MCF 10A (cell line): ENCODE measurements at places on chromosomes 2 and 18. TPM values are rescaled to one million over a fixed set of nuclear protein-coding genes. Genes with fewer than 3 reads are reported as not detected.

- peak; percentile 13 for DNase-seq
These were observed 7.1 kb downstream of the ACVR1 start for GRCh38 chr2:157868993-157869392.

DNA sequence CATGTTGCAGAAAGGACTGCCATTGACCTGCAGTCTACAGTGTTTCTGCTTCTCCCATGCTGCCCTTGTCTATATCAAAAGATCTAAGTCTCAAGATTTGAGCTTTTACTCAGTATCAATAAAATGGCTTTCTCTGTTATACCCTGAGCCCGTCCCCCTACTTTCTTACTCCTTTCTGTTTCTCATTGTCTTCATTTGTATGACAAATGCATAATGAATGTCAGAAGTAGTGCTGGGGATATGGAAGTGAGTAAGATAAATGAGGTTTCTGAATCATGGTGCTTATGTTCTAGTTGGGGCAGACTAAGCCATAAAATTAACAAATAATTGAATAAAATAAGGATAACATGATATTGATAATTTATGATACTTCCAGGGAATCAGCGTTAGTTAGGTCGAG is 128.6 kb downstream of the PARD3B start:
- DNase-seq = no peak

DNA sequence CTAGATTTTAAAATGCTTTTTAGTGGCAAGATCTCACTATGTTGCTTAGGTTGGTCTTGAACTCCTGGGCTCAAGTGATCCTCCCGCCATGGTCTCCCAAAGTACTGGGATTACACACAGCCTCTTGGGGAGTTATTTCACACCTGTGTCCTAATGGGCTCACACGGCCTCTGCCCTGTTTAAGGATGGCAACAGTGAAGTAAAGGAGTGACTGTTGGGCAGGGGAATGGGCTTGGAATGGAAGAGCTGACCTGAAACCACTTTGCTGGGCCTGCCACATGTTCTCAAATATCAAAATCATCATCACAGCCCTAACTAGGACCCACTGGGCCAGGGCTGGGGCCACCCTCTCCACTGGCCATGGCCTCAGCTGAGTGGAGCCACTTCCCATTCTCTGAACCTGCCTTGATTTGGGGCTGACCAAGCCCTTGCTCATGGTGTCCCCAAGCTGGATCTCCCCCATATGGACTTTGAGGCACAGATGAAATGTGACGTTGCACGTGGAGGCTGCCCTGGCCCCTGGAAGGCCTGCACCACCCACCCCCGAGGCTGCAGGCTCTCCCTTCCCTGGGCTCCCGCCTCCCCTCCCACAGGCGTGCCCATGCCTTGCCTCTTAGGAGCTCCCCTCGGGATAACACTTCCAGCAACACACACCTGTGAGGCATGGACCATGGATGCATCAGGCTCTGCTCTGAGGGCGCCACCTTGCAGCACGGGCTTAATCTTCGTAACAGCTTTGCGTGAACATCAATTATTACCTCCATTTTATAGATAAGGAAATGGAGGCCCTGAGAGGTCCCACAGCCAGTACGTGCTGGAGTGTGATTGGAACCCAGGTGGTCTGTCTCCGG is 71.8 kb upstream of the SMAD7 start:
- no peak for DNase-seq

The DUSP19 gene
- total RNA-seq = 0.84 and 1.0 TPM in 2 replicates

The SKA1 gene
- 7.8 and 18.7 TPM in 2 replicates for total RNA-seq

The DNAH6 gene
- 0.14 and 0.76 TPM in 2 replicates for total RNA-seq

- DNase-seq = no peak
These were observed 137.4 kb downstream of the INSIG2 start for GRCh38 chr2:118225666-118226065.

The ACVR1 gene
- 26.4 and 41.4 TPM in 2 replicates for total RNA-seq

- no peak for DNase-seq
These were observed 91.5 kb upstream of the ZNF236 start for GRCh38 chr18:76730901-76731300.

DNA sequence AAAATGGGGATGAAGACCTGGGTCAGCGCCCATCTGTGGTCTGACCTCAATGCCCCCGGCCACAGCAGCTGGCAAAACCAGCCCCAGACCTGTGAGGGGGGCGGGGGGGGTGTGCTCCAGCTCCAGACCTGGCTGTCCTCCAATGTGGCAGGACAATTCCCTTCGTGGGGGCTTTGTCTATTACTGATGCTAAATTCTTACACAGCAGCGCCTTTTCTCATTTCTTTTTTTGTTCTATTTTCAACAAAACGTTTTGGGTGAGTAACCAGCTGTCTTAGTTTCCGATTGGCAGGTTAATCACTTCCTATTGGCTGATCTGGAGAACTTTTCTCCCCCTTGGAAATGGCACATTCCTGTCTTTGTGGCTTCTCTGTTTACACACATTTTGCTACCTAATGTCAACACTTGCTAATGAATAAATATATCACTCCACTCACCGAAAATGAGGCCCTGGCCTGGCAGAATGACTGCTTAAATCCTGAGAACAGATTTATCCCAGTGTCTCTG is 4.4 kb downstream of the SMAD7 start:
- DNase-seq = peak; percentile 39

The REG1B gene
- not detected in 2 replicates for total RNA-seq

DNA sequence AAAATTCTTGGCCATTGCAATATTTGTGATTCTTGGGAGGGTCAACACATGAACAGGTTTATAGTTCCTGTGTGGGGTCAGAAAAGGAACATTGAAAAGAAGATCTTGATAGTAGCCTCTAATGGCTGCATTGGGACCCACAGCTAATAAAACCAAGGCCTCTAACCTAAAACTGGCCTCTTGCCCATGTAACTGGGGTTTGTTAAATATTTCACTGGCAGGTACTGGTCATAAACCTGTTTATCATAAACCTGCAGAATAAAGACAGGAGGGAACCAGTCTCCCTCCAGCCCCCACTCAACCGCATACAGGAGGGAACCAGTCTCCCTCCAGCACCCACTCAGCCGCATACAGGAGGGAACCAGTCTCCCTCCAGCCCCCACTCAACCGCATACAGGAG is 125.3 kb downstream of the PXDN start:
- DNase-seq = no peak

DNA sequence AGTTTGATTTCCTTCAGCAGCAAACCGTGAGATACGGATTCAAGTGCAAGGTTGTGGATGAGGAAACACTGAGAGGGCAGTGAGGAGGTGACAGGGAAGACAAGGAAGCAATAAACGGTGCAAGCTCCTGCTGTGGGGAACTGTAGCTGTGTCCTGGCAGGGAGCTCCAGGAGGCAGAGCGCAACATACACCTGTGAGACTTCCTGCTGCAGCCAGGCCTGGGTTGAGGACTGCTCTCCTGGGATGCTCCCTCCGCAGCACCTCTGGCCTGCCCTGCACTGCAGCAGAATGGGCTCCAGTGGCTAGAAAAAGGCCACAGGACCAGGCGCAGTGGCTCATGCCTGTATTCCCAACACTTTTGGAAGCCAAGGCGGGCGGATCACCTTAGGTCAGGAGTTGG is 85.5 kb downstream of the MRO start:
- no peak for DNase-seq

DNA sequence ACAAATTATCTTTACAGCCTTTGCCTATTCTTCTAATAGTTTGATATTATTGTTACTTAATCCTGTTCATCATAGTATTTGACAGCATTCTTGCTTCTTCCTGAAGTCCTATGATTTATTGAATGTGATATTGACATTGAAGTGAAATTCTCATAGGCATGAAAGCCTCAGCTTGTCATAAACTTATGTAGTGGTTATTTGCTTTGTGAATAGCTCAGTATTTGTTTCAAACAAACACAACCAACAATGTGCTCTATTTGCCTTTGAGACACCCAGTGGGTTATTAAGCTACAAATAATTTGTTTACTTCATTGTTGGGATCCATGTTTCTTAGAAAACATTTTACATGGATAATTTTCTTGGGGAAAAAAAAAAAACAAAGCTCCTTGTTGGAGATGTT is 57.2 kb downstream of the TTC39C start:
- DNase-seq = no peak

The PRR30 gene
- total RNA-seq = not detected in 2 replicates

The ASIC4 gene
- 0.17 TPM in 1 of 2 replicates, not detected in the other for total RNA-seq

GRCh38 chr2:133200684-133201421 is 367.4 kb downstream of the NCKAP5 start:
- peak; percentile 61 for DNase-seq

GRCh38 chr2:181858600-181858999 is 32.9 kb upstream of the ITPRID2 start:
- DNase-seq = no peak

DNA sequence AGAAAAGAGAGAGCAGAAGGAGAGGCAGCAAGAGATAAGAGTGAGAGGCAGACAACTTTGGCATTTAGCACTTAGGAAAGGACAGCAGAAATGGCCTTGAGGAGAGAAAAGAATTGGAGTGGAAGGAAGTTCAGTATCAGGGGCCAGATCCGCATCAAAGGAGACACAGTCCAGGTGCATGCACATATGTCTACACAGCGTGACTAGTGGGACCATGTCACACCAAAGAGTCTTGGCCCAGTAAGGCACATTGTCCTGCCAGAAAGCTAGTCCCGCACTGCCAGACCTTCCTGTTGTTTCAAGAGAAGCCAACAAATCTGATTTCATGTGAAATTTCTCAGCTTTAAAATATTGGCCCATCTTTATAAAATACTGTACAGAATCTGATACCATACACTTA is 8.5 kb upstream of the STK39 start:
- no peak for DNase-seq

DNA sequence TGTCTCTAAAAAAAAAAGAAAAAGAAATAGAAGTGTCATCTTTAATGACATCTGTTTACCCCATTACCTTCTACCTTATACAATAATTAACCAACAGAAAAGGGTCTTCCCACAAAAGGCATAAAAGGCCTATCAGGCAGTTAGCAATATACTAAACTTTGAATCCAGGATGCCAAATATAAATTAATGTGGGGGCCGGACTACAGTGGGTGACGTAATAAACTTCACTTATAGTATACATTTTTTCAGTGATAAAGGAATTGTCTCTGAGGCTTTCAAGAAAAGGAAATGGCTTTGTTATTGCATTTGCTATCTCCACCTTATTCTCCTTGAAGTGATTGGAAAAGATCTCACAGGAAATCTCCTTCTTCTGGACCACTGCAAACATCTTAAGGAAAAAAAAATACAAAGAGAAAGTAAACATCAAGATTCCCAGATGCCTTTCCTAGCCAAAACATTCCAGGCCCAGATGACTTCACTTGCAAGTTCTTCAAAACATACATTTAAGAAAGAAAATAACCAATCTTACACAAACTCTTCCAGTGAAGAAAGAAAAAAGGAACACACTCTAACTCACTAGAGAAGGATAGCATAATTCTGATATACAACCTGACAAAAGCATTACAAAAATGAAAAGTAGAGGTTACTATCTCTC is 126.2 kb upstream of the CAB39 start:
- no peak for DNase-seq

The AGXT gene
- not detected in 2 replicates for total RNA-seq

The DNAJC5G gene
- not detected in 2 replicates for total RNA-seq

GRCh38 chr2:29583104-29583503 is 338.3 kb downstream of the ALK start:
- DNase-seq = peak; percentile 40

DNA sequence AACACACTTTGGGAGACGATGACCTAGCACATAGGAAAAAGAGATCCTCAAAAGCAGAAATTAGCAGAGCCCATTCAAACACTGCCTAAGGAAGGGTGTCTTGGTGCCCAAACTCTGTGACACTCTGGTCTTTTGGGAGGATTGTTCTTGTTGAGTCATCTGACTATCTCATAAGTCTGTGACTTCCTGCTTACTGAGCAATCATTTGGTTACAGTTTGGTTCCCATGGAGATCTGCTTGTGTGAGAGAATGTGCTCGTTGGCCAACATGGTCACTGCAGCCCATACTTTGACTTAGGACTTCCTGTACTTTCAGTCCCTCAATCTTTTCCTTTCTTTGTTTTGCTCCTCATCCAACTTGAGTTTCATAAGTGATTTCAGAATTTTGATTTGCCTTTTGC is 602.9 kb downstream of the NYAP2 start:
- peak; percentile 47 for DNase-seq

DNA sequence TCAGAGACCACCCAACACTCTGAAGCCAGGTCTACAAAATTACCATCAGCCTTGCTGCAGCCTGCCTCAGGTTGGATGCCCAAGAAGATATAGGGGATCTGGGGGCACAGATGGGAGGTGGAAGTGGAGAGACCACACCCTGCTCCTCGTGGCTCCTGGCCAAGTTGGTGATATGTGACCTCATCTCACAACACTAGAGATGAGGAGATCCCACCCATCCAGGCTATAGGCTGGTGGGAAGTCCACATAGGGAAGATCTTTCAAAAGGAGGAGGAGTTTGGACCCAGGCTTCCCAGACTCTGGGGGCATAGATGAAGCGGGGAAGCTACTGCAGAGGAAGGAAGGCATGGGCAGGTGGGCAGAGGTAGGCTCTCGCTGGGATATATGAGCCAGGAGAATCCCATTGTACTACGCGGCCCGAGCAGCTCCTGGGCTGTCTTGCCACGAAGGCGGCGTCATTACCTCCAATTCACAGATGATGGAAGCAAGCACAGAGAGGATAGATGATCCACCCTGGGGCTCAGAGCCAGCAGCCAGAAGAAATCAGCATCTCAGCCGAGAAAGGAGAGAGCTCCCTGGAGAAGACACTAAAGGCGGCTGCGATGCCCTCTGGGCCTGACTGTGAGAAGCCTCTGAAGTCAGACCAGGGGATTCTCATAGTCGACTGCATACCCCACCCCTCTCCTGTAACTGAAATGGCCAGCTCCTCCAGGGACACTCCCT is 96.0 kb downstream of the RHOB start:
- peak; percentile 35 for DNase-seq

The MOGAT1 gene
- not detected in 2 replicates for total RNA-seq

The SLC35F6 gene
- total RNA-seq = 76.9 and 110 TPM in 2 replicates

- DNase-seq = peak; percentile 55
These were observed 109.6 kb upstream of the CDC42EP3 start for GRCh38 chr2:37781028-37781427.

- DNase-seq = peak; percentile 57
These were observed 57.7 kb downstream of the ODC1 start for GRCh38 chr2:10390369-10390801.

The COLEC11 gene
- total RNA-seq = not detected in 2 replicates

The CPLX4 gene
- not detected in 2 replicates for total RNA-seq

GRCh38 chr2:181076658-181077057 is 96.3 kb downstream of the UBE2E3 start:
- DNase-seq = no peak

The ANKRD53 gene
- not detected in 2 replicates for total RNA-seq
